Skin of body (tissue), 3 donors: ENCODE measurements at places on chromosomes 1 and 21.

DNA sequence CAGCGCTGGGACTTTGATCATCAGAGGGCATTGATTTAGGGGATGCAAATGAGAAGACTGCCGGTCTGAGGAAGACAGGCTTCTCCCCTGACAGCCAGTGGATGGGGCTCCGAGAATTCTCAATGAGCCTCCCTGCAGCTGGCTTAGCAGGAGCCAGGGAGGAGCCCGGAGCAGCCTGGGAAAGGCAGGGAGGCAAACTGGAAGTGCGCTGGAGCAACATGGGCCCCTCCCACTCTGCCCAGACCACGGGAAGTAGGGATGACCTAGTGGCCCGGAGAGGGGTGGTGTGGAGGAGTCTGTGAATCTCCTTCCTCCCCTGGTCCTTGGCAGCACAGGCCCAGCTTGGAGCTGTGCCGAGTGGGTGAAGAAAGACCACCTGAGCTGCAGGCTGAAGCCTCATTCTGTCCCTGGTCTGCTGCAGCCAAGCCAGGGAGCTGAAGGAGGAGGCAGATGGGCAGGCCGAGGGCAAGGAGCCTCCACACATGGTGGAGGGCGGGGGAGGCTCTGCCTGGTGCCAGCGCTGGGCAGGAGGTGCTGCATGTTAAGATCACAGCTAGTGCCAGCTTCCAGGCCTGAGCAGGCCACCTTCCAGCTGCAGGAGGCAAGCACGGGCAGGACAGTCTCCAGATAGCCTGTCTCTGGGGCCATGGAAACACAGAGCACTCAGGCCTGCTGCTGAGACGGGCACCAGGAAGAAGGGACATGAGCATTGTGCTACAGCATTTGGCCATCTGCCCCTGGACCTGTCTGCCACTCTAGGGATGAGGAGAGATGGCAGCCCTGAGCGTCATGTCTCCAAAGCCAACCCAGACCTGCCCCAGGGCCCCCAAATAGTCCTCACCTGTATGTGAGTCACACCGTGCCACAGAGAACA, 12.2 kb upstream of the CLSTN1 start:
- peak; percentile 6 for DNase-seq

DNA sequence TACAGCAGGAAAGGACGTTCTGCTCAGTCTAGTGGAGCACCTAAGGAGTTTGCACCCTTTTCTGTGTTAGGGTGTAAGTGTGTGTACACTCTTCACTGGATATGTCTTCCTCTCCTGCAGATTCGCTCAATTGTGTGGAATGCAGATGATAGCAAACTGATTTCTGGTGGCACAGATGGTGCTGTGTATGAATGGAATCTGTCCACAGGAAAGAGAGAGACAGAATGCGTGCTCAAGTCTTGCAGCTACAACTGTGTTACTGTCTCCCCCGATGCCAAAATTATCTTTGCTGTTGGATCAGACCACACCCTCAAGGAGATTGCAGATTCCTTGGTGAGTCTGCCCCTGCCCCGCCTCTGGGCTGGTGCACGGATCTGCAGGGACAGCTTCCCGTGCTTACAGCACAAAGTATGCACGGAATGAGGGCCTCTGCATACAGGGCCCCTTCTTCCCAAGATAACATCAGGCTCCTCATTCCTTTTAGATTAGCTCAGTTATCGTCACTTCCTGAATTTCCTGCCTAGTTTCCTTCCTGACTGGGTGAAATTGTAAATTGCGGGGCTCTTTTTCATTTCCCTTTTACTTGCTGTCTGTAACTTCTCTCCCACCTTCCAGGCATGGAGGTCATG, 34.6 kb downstream of the CFAP57 start:
- DNase-seq = peak; percentile 91

DNA sequence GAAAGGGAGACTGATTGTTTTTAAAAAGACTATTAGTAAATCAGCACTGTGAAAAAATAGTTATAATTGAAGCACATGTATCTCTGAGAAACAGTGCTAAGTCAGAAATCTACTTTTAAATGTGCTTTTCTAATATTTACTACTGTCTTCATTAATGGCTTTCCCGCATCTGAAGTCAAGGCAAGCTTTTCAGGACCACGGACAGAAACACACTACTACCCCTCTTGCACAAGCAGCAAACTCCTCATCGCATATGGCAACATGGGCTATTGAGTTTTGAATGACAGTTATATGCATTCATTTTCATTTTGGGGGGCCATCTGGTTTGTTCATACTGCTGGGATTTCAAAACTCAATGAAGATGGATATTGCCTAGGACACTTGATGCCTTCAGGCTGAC, 433.4 kb upstream of the CAMK1G start:
- DNase-seq = no peak

GRCh38 chr21:45071874-45072737, 2.3 kb upstream of the ADARB1 start:
- DNase-seq = no peak

- no peak for DNase-seq
Observed at GRCh38 chr1:185603158-185603557, 131.0 kb upstream of the HMCN1 start.

DNA sequence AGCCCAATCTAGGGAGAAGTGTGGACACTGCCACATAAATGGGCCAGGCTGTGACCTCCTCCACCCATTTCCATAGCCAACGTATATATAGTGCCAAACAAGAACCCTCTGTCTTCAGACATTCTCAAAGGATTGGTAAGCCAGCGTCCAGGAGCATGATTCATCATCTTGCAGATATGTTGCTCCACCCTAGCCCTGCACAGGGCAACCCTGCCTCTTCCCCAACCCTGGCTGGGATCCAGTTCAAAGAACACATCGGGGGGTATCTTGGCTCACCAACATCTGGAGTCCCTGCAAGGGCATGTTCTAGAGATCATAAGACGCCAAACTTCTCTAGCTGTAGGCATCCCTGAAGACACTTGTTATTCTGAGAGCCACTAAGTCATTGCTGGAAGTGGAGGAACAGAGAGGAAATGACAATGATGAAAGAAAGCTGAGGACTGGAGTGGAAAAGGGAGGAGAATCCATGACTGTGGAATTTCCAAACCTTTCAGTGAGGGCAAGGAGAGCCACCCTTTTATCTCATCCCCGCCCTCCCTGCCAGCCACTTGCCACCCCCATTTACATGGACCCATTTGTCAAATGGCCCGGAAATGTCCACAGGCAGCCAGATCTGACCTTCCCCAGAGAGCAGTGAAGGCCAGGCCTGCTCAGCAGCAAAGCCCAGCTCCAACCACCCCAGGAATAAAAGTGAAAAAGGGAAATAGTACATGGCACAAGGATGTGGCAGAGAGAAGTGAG, 144.1 kb upstream of the CTTNBP2NL start:
- no peak for DNase-seq

- no peak for DNase-seq
Observed at GRCh38 chr21:42356650-42357049, 5.9 kb upstream of the TFF2 start.

DNA sequence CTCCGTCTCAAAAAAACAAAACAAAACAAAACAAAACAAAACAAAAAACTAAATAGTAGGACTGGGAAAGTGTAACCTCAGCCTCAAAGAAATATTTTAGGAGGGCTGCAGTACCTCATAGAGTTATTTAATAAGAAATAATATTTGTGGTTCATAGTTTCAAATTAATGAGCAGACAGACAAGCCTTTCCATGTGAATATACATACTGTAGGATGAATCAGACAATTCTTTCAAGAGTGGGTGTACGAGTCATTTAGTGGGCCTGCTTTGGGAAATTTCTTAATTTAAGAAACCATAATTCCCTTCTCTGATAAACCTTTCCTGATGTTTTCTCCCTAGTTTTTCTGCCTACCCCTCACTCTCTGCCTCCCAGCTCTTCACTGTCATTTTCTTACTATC, 52.5 kb downstream of the CDC14A start:
- no peak for DNase-seq

GRCh38 chr1:216425577-216425976, 2.3 kb upstream of the USH2A start:
- no peak for DNase-seq

DNA sequence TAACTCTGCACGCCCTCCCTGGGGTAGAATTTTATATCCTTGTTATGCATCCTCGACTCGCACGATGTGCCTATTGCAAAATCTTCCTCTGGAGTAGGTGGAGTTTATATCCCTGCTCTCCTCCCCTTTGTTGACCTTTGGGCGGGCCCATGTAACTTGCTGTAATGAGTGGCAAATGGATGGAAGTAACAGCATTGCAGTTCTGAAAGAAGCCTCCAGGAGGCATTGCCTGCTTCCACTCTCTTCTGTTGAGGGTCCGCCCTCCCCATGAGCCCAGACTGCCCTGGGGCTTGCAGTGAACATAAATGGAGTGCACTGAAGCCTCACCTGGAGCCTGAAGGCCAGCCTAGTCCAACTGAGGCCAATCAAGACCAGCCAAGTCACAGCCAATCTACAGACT, 62.2 kb upstream of the GRIK3 start:
- no peak for DNase-seq

DNA sequence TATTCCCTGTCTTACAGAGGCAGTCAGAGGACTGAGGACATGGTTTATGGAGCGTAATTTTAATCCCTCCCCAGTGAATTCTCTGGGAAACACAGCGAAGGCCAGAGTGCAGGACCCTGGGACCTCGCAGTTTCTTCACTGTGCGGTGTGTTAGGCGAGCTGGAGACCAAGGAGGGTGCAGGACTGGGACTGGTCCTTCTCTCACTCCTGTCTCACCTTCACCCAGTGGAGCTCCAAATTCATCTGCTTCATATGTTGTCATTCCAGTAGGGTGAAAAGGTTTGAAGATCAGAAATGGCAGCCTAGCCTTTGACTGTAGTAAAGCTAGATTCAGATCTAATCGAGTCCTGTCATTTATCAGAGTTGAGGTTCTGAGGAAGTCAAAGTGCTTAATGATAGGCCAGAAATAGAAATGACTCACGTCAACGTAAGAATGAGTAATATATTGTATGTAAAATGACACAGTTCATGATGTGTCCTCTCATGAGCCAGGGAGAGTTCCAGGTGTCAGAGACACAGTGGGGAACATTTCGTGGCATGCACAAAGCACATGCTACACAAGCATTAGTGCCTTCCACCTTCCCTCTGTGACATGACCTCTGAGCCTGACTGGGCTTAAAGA, 647.5 kb downstream of the SMYD3 start:
- no peak for DNase-seq

DNA sequence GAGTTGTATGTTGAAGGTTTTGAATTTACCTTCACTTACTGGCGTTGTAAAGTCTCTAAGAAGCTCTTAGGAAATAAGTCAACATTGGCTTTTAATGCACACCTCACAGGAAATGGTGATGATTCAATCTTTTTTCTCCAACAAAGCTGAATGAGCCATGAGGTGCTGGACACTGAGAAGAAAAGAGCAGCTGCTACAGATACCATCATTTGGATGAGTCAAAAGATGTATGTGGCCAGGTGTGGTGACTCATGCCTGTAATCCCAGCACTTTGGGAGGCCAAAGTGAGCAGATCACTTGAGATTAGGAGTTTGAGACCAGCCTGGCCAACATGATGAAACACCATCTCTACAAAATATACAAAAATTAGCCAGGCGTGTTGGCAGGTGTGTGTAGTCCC, 3.3 kb upstream of the IL23R start:
- DNase-seq = no peak

GRCh38 chr1:211259638-211260126, 516 bp downstream of the RCOR3 start:
- DNase-seq = peak; percentile 64

DNA sequence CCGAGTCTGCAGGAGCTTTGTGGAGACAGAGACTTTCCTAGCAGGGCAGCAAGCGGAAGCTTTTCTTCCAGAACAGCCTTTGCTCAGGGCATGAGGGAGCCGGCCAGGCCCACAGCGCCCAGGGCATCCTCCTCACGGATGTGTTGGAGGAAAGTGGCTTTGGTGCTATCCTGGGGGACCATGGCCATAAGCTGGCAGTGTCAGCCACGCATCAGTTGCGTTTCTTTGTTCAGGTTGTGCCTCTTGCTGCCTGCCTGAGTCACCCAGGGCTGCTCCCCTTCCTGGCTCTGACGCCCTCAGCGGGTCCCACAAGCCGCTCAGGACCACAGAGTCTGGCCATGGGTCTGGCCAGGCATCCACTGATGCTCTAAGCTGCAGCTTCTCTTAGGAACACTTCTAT, 39.6 kb upstream of the PRSS38 start:
- DNase-seq = no peak

DNA sequence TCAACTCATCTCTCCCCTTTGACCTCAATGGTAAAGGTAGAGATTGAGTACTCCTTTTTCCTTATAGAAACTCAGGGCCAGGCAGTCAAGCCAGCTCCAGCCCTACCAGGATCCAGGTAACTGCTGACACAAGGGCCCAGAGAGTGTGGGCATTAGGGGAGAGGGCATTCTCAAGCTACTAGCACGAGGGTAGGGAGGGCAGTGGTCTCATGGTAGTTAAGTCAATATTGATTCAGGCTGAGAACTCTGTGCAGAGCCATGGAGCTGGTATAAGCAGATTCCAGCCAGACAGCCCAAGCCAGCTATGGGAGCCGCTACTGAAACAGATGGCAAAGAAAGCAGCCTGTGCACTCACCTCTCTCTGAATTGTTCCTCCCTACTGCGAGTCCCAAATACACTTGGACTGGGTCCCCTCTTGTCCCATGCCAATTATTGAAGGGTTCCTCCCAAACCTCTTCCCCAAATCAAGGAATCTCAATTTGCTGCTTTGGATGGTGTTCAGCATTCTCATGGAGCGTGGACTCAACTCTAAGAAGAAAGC, 2.8 kb downstream of the PI4KB start:
- DNase-seq = no peak

GRCh38 chr1:23757812-23758211, 14.5 kb downstream of the ELOA start:
- DNase-seq = no peak

GRCh38 chr1:197360068-197360467, 92.0 kb downstream of the CRB1 start:
- DNase-seq = no peak

- no peak for DNase-seq
Observed at GRCh38 chr1:182210417-182210816, 148.9 kb upstream of the ZNF648 start.

DNA sequence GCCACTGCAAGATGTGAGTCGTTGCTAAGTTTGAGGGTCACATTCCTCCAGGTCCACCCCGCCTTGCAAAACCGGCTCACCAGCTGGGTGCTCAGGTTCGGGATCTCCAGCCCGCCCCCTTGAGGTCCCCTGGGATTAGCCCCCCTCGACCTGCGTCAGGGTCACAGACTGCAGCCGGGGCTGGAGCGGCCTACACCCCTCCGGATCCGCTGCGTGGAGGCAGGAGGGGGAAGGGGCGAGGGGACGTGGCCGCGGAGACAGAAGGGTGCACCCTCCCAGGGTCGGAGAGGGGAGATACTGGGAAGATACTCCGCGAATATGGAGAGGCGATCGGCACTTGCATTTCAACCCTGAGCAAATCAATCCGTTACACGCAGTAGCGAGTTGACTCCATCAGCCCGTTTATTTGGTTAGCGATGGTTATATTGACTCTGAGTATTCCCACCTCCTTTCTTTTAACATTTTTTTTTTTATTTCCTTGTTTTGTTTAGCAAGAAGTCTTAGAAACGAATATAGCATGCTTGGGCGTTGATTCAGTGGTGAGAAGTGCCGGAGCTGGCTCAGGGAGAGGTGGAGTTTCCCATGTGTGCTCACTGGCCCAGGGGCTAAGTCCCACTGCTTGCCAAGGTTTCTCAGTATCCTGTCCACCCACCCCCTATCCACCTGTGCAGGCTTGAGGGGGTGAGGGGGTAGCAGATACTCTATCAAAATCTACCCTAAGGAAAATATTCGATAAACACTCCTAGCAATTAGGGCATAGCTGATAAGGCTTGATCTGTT, 997 bp downstream of the IFNAR2 start:
- no peak for DNase-seq
